Prostate gland (tissue), 2 donors: ENCODE measurements at places on chromosomes 3 and 15. TPM values are rescaled to one million over a fixed set of nuclear protein-coding genes. Genes with fewer than 3 reads are reported as not detected.

Gene CCNB2
- total RNA-seq, result 8.3 TPM

Gene FRMD4B
- total RNA-seq, result 41.4 TPM

Gene GABRR3
- not detected for total RNA-seq

DNA sequence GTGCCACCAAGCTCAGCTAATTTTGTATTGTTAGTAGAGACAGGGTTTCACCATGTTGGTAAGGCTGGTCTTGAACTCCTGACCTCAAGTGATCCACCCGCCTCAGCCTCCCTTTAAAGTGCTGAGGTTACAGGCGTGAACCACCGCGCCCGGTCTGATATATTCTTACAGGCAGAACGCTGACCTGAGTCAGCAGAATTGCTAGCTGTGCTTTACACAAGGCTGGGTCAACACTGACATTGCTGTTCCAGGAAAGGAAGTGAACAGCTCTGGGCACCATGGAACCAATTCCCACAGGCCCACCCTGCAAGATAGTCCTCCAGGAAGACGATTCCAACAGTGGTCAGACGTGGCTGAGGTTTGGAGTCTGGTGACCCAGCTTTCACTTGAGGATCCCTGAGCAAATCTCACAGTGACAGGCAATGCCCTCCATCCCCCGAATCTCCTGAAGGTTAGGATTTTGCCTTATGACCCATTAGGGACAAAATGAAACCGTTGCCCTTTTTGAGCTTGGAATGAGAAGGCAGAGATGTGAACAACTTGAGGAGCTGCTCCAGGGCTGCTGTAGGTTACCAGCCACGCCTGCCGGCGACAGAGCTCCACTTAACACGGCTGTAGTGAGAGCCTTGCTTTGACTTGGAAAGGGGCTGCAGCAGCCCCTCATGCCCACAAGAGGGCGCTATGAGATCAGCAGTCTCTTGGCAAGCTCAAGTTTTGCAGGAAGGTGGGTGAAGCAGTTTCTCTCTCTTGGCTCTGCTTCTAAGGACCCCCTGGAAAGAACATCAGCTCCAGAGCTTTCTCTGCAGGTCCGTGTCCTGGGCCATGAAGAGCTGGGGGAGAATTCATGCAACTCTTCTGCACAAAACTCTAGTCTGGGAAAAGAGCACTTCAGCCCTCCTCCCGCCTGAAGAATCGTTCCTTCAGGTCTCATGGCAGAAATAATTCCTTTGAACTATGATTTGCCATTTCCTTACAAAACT, 74.1 kb downstream of the SENP2 start:
- DNase-seq, result peak; percentile 71
- no peak overlapping the region for H3K4me3 ChIP-seq
- H3K27ac ChIP-seq, result no peak overlapping the region
- no peaks in the 10 kb centered on the region for H3K36me3 ChIP-seq
- no peaks in the 10 kb centered on the region for H3K27me3 ChIP-seq

- no peaks in the 10 kb centered on the region for H3K36me3 ChIP-seq
- no peaks in the 10 kb centered on the region for H3K27me3 ChIP-seq
- no peak for DNase-seq
- no peak overlapping the region for H3K27ac ChIP-seq
- H3K4me3 ChIP-seq, result no peak overlapping the region
- no peaks in the 10 kb centered on the region for H3K4me1 ChIP-seq
Observed at GRCh38 chr15:51524376-51524775, 98.2 kb downstream of the DMXL2 start.

Gene ARPP21
- not detected for total RNA-seq

- no peaks in the 10 kb centered on the region for H3K36me3 ChIP-seq
- H3K27ac ChIP-seq, result no peak overlapping the region
- no peaks in the 10 kb centered on the region for H3K4me1 ChIP-seq
- H3K27me3 ChIP-seq, result no peaks in the 10 kb centered on the region
Observed at GRCh38 chr3:40099871-40100270, 209.6 kb upstream of the EIF1B start.

Gene GCSAM
- 1.4 TPM for total RNA-seq

Gene GOLGA8J
- total RNA-seq, result not detected

DNA sequence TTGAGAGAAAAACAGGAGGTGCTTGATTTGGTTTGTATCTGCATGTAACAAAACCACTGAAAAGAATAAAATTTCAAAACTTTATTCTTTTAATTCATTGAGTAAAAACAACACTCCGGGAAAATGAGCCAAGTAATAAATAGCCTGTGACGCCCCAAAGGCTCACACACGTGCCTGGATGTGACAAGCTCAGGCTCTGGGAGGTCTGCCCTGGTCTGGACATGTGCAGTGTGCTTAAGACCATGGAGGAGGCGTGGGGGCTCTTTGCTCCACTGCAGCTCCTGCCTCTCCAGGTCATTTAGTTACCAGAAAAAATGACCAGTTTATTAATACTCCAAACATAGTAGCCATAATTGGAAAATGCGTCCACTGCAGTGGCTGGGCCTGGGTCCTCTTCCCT, 8.6 kb upstream of the NME9 start:
- H3K27me3 ChIP-seq, result no peaks in the 10 kb centered on the region
- DNase-seq, result no peak
- no peak overlapping the region for H3K27ac ChIP-seq
- no peak overlapping the region for H3K4me3 ChIP-seq

DNA sequence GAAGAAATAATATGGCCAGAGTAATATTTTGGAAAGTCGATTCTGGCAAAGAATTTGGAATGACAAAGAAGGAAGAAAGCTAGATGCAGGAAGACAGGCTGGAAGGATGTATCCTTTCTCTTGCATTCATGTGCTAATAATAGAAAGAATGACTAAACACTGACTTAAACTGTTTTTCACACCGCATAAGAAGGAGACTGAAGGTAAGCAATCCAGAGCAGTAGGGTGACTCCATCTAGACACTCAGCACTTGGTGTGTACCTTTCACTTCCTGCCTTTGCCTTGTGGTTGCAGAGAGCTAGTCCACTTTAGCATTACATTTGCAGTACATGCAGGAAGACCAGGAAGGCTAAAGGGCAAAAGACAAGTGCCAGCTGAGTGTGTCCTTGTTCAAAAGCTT, 234.6 kb downstream of the RBMS3 start:
- no peaks in the 10 kb centered on the region for H3K4me1 ChIP-seq
- no peak overlapping the region for H3K4me3 ChIP-seq
- H3K36me3 ChIP-seq, result no peaks in the 10 kb centered on the region
- H3K27me3 ChIP-seq, result no peaks in the 10 kb centered on the region
- H3K27ac ChIP-seq, result no peak overlapping the region

Gene PPP1R14D
- total RNA-seq, result not detected

Gene ERICH6
- 0.09 TPM for total RNA-seq

DNA sequence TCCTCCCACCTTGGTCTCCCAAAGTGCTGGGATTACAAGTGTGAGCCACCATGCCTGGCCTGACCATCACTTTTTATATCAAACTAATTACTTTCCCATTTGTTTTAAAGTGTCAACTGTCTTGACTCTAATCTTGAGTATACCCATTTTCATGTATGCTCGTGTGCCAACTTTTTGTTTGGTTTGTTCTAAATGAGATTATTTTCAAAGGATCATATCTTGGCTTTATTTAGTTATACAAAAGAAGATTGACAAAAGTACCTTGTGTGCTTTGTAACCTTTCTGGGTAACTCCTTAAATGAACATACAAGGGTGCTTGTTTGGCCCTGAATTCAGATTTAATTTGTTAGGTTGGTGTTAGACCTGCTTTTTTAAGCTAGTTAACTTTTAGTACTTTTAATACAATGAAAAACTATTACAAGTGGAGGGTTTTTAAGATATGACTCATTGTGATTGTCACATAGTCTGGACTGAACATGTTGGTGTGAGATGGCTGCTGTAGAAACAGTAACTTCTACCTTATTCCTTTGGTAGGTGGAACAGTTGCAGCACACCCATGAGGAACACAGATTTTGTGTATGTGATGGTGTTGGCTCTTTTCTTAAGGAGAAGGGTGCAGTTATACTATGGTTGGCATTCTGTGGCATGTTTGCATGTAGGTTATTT, 10.7 kb downstream of the KIF23 start:
- no peaks in the 10 kb centered on the region for H3K27me3 ChIP-seq
- no peak overlapping the region for H3K4me3 ChIP-seq
- no peak overlapping the region for H3K27ac ChIP-seq

- no peak for DNase-seq
- no peaks in the 10 kb centered on the region for H3K36me3 ChIP-seq
- H3K27me3 ChIP-seq, result no peaks in the 10 kb centered on the region
- H3K27ac ChIP-seq, result no peak overlapping the region
Observed at GRCh38 chr3:179391906-179392305, 44.4 kb downstream of the MFN1 start.

GRCh38 chr3:140863580-140864009, 78.0 kb upstream of the SLC25A36 start:
- H3K4me1 ChIP-seq, result no peaks in the 10 kb centered on the region
- H3K27me3 ChIP-seq, result no peaks in the 10 kb centered on the region
- H3K4me3 ChIP-seq, result no peak overlapping the region
- no peak overlapping the region for H3K27ac ChIP-seq
- DNase-seq, result peak; percentile 47

Gene SKOR1
- 1.7 TPM for total RNA-seq

Gene KAT2B
- total RNA-seq, result 31.7 TPM

- no peaks in the 10 kb centered on the region for H3K27me3 ChIP-seq
- DNase-seq, result no peak
- H3K4me3 ChIP-seq, result no peak overlapping the region
Observed at GRCh38 chr15:48395521-48396011, 64.3 kb downstream of the DUT start.

Gene CHRNA7
- 9.3 TPM for total RNA-seq

DNA sequence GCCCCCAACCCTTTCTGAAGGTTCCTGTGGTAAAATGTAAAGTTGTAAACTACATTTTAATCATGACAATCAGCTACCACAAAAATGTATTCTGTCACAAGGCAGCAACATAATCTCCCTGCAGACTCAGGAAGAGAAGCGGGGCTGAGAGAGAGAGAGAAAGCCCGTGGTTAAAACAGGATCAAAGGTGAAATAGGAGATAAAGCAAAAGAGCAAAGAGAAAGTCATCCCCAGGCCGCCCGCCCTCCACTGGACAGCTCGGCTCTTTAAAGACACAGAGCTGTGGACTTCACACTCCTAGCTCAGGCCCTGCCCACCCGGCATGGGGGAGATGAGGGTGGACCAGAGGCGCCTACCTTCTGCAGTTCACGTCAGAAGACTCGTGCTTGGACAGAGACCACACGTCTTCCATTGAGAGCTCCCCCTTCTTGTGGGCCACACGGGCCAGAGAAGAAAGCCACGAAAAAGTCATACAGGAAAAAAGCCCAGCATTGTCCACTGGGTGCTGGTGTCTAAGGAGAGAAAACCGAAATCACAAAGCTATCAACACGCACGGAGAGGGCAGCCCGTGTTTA, 29.4 kb downstream of the ABCC5 start:
- no peak for DNase-seq
- no peak overlapping the region for H3K27ac ChIP-seq
- H3K27me3 ChIP-seq, result no peaks in the 10 kb centered on the region
- peaks cover 21% of the 10 kb centered on the region for H3K4me1 ChIP-seq
- no peak overlapping the region for H3K4me3 ChIP-seq

GRCh38 chr3:197216914-197217313, 81.5 kb downstream of the DLG1 start:
- H3K4me3 ChIP-seq, result no peak overlapping the region
- H3K36me3 ChIP-seq, result no peaks in the 10 kb centered on the region
- DNase-seq, result no peak
- no peaks in the 10 kb centered on the region for H3K4me1 ChIP-seq
- H3K27ac ChIP-seq, result no peak overlapping the region

DNA sequence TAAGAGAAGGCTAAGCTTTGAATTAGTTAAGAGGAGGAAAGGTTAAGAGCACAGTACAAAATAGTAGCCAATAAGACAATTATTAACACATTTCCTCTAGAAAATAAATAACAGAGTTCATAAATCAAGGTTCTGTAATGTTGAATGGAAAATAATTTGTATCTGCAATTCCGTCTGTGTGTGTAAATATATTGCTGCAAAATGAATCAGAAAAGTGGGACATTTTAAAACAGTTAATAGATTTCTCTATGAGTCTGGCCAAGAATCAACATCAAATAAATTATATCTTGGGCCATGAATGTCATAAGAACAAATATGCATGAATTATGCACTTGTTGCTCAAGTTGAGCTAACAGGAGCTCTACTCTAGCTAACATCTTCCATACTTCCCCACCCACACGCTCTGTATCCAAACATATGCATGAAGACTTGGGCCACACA, 14.2 kb upstream of the SUCNR1 start:
- no peak overlapping the region for H3K27ac ChIP-seq
- H3K36me3 ChIP-seq, result no peaks in the 10 kb centered on the region

Gene CMTM6
- total RNA-seq, result 237 TPM

GRCh38 chr3:190709351-190709773, 153.1 kb downstream of the GMNC start:
- H3K36me3 ChIP-seq, result no peaks in the 10 kb centered on the region
- peak; percentile 27 for DNase-seq
- H3K4me1 ChIP-seq, result peaks cover 11% of the 10 kb centered on the region
- no peaks in the 10 kb centered on the region for H3K27me3 ChIP-seq
- peak overlapping the region; percentile 37 for H3K27ac ChIP-seq

DNA sequence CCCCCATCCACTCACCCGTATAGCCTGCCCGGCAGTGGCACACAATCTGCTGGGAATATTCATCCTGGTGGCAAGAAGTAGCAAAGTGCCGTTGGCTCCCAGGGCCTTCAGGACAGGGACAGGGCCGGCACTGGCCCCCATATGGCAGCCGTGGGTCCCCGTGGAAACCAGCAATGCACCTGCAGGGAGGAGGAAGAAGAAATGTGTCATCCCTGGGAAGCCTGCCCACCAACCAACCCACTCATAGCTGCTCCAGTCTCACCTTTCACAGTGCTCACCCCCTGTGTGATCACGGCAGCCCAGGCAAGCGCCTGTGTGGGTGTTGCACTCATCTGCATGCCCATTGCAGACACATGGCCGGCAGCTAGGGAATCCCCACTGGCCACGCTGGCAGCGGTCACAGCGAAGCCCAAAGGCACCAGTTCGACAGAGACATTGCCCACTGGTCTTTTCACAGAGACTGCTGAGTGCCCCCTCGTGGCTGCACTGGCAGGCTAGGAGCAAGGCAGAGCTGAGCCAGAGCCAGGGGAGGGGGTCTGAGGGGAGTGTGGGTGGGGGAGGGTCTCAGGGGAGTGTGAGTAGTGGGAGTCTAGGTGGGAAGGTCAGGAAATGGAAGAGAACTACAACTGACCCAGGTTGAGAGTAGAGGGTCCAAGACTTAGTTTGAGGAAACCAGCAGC, 4.5 kb upstream of the USP19 start:
- H3K27me3 ChIP-seq, result no peaks in the 10 kb centered on the region
- H3K4me1 ChIP-seq, result no peaks in the 10 kb centered on the region
- peaks cover 10% of the 10 kb centered on the region for H3K36me3 ChIP-seq
- no peak for DNase-seq
- no peak overlapping the region for H3K27ac ChIP-seq

- no peaks in the 10 kb centered on the region for H3K4me1 ChIP-seq
- no peak overlapping the region for H3K4me3 ChIP-seq
- no peak overlapping the region for H3K27ac ChIP-seq
Observed at GRCh38 chr3:4814305-4814903, 164.8 kb upstream of the BHLHE40 start.

- DNase-seq, result no peak
- H3K27me3 ChIP-seq, result no peaks in the 10 kb centered on the region
- no peak overlapping the region for H3K27ac ChIP-seq
- H3K4me1 ChIP-seq, result no peaks in the 10 kb centered on the region
Observed at GRCh38 chr15:33095641-33096040, 98.9 kb downstream of the FMN1 start.

Gene UNC13C
- total RNA-seq, result 3.6 TPM

Gene KIF15
- total RNA-seq, result 4.8 TPM
